CD4-positive, alpha-beta T cell treated with Interleukin-4 for 4 hours (primary cell): ENCODE measurements at places on chromosomes 5 and 9.

DNA sequence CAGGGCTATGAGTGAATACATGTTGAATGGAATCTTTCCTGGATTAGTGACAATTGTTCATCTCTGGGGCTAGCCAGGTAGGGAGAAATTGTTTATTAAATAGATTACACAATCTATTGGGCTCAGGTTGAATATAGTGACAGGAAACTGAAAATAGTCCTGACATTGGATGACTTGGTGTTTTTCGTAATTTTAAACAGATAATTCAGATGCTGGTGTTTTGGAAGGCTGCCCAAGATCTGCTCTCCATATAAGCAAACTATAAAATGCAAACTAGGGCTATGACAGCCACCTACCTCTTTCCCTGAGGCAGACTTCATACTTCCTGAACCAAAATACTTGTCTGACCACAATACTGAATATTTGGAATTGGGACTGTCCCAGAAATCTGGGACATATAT is 99.1 kb downstream of the ENC1 start:
- DNase-seq = no peak

DNA sequence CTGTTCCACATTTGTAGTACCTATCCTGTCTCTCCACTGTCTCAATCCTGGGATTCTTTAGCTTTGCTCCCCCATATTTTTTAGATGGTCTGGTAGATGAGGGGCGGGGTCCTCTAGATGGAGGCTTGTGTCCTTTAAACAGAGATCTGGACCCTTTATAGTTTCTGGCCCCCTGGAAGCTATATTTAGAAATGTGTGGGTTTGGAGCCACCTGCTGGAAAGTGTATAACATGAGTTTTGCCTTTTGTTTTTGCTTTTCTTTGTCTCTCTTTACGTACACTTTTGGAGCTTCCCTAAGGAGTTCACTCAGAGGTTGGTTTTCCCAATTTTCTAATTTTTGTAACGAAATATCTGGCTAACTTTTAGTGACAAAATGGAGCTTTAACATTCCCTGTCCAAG is 110.7 kb downstream of the CFAP95 start:
- no peak for DNase-seq

- no peak for DNase-seq
These were observed 9.9 kb upstream of the PTGER4 start for GRCh38 chr5:40669606-40670390.

- no peak for DNase-seq
These were observed 11.4 kb downstream of the SHB start for GRCh38 chr9:38057416-38058195.

- DNase-seq = no peak
These were observed 428.1 kb downstream of the ARHGEF28 start for GRCh38 chr5:74054139-74054538.

DNA sequence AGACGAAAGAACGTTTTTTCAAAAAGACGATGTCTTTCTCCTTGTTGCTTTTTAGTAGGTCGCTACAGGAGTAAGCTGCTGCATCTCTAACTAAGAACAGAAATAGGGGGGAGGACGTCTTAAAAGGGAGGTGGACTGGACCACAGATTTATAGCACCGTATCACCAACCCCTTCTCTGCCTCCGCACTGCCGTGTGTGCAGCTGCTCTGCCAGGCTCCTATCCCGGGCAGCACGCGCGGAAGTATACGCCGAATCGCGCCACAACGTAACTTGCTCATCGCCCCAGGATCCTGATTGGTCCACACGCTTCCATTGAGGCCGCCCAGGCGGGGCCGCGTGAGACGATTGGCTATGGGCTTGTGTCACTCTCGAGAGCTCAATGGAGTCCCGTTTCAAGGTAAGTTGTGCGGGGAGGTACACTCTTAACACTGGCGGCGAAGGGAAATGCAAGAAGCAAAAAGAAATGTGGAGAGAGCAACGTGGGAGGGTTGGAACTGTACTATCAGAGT is at the start of gene ELAVL2:
Gene ELAVL2 (minus strand): TSS at position 121 of the 510 bp plus-strand sequence. CDS start 64,006 bp downstream, outside the sequence.
- DNase-seq = peak; percentile 37

DNA sequence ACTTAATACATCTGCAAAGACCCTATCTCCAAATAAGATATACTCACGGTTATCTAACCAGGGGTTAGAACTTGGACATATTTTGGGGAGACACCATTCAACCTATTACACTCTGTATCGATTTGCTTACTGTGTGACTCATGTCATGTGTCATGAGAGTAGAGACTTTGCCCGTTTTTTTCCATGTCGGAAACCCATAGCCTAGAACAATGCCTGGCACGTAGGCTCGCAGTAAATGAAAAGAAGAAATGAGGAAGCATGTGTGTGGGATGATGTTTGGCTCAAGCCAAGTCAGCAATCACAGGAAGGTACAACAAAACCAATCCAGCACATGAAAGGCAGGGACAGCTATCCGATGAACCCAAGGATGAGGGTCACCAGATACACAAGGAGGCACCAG is 94.6 kb upstream of the DNAH5 start:
- DNase-seq = no peak

DNA sequence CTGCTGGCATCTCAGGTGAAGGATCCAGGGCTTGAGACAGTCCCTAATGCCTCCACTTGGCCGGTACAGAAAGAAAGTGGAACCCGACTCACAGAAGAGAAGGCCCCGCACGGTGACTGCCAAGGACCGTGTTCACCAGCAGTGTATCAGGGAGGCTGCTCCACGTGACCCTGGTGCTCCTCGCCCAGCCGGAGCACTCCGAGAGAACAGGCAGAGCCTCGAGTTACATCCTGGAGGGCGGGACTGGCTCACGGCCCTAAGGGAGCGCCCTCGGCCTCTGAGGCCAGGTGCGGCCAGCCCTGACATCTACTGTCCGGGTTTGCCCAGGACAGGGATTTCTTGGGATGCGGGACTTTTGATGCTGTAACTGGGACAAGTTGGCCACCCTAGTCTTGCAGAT is 104.0 kb upstream of the SARDH start:
- no peak for DNase-seq

- DNase-seq = no peak
These were observed 35.9 kb downstream of the CEP120 start for GRCh38 chr5:123387313-123387712.

DNA sequence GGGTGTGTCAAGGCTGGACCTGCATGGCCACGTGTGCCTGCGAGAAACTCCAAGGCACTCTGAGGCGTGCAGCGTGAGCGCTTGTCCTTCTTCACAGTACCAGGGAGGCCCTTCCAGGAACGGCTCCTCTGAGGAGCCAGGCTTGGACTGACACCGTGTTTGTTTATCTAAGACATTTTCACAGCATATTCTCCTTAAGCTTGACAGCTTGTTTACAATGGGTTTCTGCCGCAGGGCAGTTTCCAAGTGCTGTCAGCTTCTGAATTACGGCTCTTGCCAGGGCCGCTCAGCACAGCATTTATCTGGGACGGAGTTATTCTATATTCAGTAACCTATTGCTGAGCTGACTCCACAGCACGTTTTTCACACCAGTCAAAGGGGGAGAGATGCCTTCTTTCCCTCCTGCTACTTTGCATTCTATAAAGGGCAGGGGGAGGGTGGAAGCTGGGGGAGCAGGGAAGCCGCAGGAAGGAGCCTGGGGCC is 98.4 kb downstream of the LMNB1 start:
- DNase-seq = no peak

- no peak for DNase-seq
These were observed 50.8 kb downstream of the NEURL1B start for GRCh38 chr5:172691886-172692285.

- no peak for DNase-seq
These were observed 143.8 kb upstream of the FGF10 start for GRCh38 chr5:44532981-44533380.
